Activated CD8-positive, alpha-beta memory T cell treated with anti-CD3 and anti-CD28 coated beads for 4 hours (primary cell): ENCODE measurements at places on chromosomes 7 and 10.

DNA sequence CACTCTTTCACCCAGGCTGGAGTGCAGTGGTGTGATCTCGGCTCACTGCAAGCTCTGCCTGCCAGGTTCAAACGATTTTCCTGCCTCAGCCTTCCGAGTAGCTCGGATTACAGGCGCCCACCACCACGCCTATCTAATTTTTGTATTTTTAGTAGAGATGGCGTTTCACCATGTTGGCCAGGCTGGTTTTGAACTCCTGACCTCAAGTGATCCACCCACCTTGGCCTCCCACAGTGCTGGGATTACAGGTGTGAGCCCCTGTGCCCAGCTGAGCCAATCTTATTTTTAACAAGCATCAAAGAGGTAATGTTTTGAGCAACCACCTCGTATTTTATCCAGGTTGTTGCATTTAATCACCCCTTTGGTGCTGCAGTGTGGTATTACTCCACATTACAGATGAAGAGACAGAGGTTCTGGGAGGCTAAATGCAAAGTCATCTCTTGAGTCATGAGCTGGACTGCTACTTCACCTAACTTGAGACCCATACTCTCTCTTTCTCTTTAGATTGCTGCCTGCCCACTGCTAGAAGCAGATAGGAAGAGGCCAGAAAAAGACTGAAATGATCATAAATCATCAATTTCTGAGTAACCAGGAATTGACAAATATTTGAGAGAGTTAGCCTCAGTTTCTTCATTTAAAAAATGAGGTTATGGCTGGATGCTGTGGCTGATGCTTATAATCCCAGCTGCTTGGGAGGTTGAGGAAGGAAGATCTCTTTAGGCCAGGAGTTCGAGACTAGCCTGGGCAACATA, 116.2 kb downstream of the CAMK1D start:
- DNase-seq = no peak

- no peak for DNase-seq
These were observed 29.0 kb downstream of the TRIM8 start for GRCh38 chr10:102673236-102673818.

DNA sequence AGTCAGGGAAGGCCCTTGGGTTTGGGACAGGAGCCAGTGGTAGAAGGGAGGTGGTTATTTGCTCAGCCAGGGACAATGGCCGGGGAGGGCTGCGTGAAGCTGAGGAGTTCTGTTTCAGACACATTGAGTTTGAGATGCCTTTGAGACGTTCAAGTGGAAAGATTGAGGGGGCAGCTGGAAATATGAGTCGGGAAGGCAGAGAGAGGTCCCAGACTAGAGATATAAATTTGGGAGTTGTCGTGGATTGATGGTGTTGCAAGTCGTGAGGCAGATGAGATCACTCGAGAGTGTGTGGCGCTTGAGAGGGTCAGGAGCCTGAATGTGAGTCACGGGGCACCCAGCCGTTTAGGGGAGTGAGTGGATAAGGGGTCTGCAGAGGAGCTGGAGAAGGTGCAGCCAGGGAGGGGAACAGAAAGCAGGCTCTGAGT, 73.3 kb downstream of the ZMIZ1 start:
- DNase-seq = no peak

DNA sequence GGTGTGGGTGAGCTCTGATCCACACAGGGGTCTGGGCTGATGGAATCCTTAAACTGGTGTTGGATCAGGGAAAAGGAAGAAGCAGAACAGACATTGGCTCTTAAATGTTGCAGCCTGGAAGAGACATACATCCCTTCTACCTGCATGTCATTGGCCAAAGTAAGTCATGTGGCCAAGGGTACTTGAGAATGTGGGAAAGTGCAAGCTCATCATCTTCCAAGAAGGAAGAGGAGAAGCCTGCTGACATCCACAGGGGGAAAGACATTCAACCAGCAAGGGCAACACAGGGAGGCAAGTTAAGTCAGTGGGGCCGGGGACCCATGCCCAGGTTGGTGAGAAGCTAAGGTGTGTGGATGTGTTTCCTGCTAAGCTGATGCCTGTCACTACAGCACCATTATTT, 272.8 kb upstream of the MKI67 start:
- no peak for DNase-seq

DNA sequence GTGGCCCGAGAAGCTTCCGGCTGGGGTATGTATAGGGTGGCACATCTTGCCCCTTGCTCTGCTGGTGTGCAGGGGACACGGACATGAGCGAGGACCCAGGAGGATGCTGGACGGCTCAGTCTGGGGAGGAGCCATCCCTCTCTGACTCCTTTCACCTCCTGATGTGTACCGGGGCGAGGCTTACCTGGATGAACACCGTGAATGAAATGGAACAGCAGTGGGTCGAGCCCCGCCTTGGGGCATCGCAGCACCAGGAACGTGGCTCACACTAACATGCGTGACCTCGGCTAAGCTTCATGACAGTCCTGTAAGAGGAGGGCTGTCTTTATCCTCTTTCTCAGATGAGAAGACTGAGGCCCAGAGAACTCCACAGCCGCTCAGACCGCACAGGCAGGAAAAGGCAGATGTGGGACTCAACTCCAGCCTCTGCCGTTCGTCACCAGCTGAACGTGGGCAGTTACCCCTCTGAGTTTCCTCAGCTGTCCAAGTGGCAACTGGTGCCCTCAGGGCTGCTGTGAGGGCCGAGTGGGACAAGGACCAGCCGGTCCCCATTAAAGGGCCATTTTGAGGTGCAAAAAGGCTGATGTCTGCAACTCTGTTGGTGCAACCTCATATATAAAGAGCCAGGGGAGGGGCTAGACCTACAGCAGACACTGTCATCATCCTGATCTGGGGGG, 54.5 kb downstream of the INSIG1 start:
- no peak for DNase-seq

- no peak for DNase-seq
These were observed 454.5 kb downstream of the DNAJB6 start for GRCh38 chr7:157791261-157791660.

GRCh38 chr7:29105752-29106668, 40.3 kb downstream of the CPVL start:
- DNase-seq = no peak

- DNase-seq = no peak
These were observed 77.6 kb downstream of the ETV1 start for GRCh38 chr7:13911909-13912308.

DNA sequence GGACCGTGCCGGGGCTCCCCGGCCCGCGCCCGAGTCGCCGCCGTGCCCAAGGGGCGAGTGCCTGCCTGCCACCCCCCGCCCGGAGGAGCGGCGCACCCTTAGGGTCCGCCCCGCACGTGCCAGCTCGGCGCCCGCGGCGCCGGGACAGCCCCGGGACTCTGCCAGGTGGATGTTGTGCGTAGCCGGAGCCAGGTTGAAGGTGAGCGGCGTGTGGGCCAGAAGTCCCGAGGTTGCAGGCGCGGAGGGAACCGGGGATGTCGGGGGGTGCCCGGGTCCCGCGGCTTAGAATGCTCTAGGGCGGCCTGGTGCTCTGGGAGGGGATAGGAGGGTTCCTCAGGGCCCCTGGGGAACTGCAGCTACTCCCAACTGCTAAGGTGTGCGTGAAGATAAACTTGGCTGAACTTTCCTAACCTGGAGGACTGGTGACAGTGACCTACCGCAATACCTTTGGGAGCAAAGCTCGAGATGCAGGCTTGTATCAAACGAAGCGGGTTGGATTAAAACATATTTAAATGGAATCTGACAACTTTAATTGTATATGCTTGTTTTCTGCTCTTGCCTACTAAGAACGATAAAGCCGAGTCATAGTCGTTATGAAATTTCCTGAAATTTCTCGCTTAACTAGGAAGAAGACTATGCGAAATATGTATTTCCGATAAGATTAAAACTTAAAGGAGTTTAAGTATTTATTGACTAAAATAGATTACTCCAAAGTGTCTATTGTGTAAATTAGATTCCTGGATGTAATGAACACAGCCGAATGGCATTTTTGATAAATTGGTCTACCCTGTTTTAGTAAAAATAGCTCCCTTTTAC, at the start of gene CUX1:
CUX1 (plus strand) TSS at position 156 of the 816 bp plus-strand sequence; CDS start at position 170, 14 bp downstream.
- DNase-seq = no peak

GRCh38 chr10:108147346-108147745, 982.8 kb upstream of the SORCS1 start:
- no peak for DNase-seq

DNA sequence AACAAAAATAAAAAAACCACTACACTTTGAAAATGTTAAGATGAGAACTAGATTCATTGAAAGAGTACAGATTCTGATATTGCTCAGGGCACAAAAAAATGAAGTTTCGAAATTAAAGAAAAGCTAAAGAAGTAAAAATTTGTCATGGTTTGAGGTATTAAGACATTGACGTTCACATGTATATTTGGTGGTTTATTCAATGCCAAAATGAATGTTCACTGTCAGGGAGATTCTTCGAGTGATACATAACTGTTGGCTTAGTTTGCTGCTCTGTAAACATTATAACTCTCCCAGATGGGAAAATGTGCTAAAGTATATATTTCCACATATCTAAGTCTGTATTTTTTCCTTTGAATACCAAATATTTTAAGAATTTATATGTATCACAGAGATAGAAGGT, 345.0 kb downstream of the SEMA3D start:
- DNase-seq = no peak

DNA sequence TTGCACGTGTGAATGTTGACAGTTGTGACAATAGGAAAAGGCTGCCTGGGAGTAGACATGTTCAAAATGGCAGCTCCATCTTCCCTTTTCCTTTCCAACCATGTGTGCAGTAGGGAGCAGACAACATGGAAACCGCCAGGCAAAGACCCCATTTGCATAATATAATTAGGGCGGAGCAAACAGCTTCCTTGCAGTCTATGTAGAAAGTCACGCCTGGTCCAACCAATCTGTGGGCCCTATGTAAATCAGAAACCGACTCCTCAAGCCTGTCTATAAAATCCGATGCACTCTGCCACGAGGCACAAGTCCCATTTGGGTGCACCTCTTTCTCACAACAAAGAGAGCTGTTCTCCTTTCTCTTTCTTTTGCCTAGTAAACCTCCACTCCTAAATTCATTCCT, 19.6 kb downstream of the NEBL start:
- DNase-seq = no peak

- no peak for DNase-seq
These were observed 7.4 kb upstream of the SAMD8 start for GRCh38 chr10:75103881-75104686.

DNA sequence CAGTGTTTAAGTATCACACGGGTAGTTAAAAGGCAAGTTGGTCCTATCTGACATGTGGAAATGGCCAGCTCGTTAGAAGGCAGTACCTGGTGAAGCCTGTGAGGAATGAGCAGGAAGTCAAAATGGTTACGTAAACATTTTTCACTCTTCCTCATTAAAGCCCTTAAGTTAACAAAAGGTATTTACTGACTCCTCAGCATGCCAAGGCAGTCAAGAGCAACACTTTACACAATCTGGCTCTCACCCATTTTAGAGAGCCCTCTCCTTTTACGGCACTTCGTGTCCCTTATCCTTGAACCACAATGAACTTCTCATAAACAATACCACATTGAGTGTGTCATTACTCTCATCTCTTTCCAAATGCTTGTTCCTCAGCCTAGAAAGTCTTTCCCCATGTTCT, 11.0 kb upstream of the RSBN1L start:
- DNase-seq = no peak
